Fibroblast of skin of scalp (primary cell): ENCODE measurements at places on chromosomes 7 and 10.

- no peak for DNase-seq
Observed at GRCh38 chr7:35015346-35015859, 21.9 kb downstream of the DPY19L1 start.

DNA sequence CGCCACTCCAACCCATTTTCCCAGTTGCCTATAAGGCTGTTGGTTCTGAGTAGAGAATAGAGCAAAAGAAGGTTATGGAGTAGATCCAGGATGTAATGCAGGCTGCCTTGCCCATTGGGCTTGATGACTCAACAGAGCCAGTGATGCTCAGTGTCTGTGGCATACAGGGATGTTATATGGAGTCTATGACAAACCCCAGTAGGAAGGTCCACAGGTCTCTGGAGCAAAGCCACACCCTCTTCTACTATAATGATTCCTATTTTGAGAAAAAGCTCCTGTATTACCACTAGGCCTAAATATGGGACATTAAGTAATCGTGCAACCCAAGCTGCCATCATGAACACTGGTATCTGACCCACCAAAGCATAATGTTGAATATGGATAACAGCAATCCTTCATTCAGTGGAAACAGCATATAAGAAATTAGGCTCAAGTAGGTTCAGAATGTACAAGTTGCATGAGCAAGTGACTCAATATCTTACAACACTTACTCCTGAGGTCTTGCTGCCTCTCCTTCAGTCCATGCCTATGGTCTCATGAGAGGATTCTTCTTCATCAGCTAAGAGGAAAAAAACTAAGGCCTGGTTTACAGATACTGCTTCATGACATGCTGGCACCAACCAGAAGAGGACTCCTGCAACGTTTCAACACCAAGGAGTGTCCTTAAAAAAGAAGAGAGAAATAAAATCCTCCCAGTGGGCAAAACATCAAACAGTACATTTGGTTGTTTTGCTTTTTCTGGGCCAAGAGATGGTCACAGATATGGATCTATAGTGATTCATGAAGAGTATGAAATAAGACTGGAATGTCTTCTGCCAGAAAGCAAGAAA lies 14.8 kb upstream of the FHIP2A start:
- DNase-seq, result no peak

DNA sequence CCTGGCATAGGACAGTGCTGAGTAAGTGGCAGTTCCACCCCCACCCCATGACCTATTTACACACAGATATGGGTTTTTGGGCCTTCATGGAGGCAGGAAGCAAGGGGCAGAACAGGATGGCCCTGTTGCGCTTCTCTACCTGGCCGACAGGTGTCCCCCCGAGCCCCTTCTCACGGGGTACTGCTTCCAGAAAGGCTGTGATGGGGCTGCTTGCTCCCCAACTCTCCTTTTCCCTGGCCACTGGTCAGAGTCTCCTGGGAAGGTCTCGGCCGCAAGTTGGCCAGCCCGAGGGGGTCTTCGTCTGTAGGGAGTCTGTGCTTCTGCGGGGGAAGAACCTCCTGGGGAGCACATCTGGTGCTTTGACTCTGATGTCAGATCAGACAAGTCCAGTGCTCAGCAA lies 139.8 kb upstream of the TNS3 start:
- no peak for DNase-seq

DNA sequence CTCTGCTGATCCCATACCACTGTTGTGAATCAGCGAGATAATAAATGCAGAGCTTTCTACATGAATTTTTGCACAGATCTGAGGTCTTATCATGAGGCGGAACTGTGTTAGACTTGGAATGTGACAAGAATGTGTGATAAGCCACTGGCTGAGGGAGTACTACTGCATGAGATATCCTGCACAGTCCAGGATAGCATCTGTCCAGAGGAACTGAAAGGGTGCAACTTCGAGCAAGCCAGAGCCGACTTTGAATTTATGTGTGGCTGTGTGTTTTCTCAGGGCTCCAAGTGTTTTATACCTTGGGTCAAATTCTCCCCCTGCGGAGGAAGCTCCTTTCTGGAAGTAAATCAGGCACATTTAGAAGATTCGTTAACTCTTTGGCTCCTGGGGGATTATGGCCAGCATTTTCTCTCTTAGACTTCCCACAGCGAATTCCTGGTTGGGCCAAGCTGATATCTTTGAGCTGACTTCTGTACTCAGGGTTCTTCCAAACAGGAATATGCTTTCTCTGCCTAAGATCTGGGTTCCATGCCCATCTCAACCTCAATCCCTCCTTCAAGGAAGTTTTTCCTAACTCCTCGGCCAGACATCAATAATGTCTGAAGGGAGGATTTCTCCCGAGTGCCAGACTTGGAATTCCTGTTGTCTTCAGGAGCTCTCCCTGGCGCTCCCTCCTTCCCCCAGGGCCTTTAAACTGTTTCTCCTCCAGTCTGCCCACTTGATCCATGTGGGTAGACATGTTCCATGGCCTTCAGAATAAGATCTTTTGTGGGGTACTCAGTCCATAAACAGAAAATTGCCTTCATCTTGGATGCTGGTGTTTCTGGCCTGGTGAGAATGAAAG lies 2.5 kb upstream of the MEST start:
- peak; percentile 80 for DNase-seq

DNA sequence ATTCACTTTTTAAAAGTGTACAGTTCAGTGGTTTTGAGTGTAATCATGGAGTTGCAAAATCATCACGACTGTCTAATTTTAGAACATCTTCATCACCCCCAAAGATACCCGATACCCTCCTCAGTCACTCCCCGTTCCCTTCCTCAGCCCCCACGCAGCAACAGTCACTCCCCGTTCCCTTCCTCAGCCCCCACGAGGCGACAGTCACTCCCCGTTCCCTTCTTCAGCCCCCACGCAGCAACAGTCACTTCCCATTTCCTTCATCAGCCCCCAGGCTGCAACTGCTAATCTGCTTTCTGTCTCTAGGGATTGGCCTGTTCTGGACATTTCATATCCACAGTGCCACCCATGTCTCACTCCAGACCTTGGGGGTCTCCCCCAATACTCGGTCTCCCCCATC lies 161.6 kb upstream of the PPP2R2D start:
- no peak for DNase-seq

- DNase-seq, result no peak
Observed at GRCh38 chr7:42893346-42894240, 18.3 kb downstream of the C7orf25 start.

DNA sequence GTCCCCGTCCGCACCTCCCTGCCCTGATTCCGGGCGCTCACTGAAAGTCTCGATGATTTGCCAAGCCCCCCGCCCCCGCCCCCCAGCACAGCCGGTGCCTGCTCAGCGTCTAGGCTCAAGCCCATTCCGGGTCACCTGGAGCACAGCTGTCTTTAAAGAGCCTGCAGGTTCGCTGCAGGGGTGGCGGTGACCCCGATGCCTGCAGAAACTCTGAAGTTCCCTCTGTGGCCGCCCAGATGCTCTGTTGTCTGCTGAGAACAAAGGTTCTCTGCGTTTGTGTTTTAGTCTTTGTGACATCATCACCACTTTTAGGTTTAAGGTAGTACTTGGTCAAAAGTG lies 780 bp downstream of the VENTX start:
- no peak for DNase-seq

DNA sequence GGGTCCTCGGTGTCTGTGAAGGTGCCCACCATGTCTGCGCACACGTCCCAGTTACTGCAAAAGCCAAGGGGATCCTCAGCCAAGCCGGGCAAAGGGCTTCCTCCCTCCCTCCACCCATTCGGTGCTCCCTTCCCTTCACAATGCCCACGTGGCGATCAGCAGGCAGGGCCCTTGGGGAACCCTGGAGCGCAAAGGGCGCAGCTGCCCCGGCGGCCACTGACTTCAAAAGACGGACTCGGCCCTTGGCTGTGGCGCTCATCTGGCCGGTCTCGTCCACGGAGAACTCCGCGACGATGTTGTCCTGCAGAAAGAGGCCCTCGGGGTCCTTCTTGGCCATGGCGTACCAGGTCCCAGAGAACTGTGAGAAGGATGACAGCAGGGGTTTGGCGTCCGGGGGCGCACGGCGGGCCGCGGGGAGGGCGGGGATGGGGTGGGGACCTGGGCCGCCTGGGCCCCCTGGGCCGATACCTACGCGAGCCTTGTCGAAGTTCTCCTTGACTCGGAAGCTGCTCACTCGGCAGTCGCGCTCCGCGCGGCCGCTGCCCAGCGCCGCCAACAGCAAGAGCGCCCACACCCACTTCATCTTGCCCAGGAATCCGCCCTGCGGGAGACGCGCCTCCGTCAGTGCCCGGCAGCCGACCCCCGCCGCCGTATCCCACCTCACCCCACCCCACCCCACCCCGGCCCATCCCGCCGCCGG lies 439 bp downstream of the RBP4 start:
- peak; percentile 50 for DNase-seq

DNA sequence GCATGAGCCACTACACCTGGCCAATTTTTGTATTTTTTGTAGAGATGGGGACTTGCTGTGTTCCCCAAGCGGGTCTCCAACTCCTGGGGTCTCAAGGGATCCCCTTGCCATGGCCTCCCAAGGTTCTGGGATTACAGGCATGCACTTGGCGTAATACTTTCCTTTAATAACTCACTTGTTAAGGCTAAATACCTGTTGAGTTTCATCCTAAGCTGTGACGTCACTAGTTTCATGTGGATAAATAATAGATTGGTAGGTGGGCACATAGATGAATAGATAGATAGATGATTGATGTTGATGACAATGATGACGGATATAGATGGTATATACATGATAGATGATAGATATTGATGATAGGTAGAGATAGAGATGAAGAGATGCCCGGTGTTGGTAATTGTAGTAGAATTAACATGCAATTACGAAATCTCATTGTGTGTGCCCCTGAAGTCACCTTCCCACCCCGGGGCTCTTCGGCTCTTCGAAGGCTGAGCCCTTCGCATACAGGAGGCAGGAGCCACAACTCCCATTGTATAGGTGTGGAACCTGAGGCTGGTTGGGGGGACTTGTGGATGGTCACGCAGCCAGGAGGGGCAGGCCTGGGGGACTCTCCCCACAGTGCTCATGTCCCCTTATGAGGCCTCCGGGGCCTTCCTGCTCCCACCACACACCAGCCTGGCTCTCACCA lies 2.6 kb downstream of the GRIFIN start:
- DNase-seq, result no peak

- DNase-seq, result peak; percentile 62
Observed at GRCh38 chr10:42488416-42488815, 150.0 kb downstream of the ZNF33B start.

DNA sequence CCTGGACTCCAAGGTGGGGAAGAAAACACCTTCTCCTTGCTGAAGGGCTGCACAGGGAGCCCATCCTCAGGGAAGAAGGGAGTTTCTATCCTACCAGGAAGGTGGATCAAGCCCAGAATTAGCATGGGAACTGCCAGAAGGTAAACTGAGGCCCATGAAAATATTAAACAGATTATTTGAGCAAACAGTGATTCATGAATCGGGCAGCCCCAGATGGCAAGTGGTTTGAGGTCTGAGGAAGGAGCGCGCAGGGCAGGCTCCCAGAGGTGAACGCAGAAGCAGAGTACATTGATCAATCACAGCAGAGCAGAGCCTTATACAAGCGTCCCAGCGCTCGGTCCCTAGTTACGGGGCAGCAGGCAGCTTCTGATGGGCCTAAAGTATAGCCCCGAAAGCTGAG lies 35.8 kb upstream of the PROSER2 start:
- DNase-seq, result no peak
